Heart left ventricle (tissue), 16 donors: ENCODE measurements at places on chromosomes 2 and 18. TPM values are rescaled to one million over a fixed set of nuclear protein-coding genes. Genes with fewer than 3 reads are reported as not detected.

DNA sequence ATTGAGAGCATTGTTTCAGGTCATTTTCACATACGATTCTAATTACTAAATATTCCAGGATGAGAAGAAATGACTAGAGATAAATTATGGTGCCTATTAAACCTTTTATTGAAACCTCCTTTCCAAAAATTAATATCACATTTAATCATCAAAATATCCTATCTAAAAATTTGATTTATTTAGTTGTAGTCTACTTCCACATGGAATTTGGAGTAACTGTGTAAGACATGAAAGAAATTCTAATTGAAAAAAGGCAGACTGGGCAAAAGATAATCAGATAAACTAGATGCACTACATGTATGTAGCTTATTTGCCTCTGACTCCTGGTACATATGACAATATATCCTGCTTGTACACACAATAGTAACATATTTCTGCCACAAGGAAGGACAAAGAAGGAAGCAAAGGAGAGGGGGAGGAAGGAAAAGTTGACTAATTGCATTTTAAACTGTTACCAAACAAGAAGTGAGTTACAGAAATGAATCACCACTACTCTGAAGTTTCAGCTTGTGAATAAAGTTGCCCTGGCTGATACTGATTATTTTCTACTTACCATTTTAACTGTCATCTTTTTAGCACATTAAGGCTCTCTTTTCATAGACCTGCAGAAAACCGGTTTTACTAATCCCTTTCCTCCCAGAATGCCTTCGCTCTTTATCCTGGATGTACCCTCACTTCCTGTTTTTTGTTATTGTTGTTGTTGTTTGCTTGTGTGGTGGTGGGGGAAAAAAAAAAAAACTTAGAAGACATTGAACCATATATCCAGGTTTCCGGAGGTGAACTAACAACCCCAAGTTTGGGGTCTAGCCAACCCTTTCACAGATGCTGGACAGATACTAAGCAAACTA, 28.4 kb downstream of the NRXN1 start:
- DNase-seq, result no peak

DNA sequence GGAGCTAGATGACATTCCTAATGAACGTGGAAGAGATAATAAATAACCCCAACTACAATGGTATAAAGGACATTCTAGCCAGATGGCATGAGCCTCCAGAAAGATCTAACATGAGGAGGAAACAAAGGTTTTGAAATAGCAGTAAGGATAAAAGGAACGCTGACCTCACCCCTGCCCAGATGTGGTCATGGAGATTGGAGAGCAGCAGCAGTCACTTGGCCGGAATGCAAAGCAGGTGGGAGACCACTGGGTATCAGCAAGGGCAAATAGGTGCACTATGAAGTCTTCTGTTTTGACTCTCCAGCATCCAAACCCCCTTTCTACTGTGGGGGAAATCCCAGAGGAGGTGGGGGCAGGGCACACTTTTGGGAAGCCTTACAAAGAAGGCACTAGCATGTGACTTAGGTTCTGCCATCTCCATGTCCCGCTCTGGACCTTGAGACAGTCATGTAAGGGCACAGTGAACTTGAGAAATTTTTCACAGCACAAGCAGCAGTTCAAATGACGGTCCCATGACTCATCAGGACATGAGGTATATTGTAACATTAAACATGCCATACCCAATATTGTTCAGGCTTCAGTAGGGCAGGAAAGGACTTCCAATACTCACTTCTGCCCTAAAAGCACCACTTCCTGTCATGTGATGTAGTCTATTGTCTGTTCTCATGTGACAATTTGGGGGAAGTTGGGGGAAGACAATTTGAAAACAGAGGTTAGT, 55.2 kb downstream of the METTL4 start:
- no peak for DNase-seq

DNA sequence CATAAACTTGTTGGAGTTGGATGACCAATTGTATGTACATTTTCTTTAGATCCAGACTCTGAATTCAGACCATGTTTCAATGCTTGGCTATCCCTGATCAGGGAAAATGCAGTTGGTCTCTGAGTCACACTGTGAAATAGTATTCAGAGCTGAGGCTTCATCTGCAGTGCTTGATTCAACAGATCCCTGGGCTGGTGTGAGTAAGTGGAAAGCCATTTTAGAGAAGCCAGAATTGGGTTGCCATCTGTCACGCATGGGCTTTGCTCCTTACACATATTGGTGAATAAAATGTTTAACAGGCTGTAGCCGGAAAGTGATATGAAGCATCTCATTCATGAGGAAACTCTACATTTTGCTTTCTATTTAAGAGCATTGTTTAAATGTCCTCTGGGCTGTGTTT, 50.0 kb upstream of the ACYP2 start:
- DNase-seq, result no peak

DNA sequence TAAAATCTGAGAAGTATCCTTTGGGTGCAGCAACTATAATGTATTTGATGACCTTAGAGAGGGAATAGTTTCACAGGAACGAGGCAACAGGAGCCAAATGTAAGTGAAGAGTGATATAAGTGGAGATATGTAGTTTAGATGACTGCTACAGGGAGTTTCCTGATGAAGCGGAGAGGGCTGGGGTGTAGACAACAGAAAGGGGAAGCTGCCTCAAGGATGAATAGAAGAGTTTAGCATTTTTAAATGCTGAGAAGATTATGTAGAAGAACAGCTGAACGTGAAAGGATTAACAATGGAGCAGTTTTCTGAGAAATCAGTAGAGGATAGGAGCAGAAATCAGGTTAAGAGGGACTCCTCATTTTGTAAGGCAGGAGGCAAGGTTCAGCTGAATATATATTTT, 133.3 kb downstream of the LCLAT1 start:
- DNase-seq, result no peak

DNA sequence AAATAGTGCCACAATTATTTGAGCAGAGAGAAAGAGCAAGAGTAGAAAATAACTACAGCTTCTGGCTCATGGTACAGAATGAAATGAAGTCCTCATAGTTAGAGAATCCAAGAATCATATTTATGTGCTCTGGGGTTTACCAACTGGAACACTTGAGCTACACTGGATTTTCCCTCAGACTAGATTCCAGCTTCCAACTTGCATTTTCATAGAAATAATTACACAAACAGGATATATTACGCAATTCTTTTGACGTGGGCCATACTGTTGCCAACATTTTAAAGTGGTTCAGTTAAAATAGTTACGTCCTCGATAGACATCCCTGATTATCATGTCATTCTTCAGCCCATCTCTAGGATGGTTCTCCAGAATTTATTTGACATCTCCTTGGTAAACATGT, 129.2 kb downstream of the ETAA1 start:
- no peak for DNase-seq

GRCh38 chr18:784470-785172, 27.4 kb downstream of the YES1 start:
- no peak for DNase-seq

- DNase-seq, result no peak
These were observed 7.7 kb downstream of the MGAT5 start for GRCh38 chr2:134261398-134262131.

- DNase-seq, result peak; percentile 40
These were observed 9.8 kb downstream of the CAVIN2 start for GRCh38 chr2:191836853-191837769.

DNA sequence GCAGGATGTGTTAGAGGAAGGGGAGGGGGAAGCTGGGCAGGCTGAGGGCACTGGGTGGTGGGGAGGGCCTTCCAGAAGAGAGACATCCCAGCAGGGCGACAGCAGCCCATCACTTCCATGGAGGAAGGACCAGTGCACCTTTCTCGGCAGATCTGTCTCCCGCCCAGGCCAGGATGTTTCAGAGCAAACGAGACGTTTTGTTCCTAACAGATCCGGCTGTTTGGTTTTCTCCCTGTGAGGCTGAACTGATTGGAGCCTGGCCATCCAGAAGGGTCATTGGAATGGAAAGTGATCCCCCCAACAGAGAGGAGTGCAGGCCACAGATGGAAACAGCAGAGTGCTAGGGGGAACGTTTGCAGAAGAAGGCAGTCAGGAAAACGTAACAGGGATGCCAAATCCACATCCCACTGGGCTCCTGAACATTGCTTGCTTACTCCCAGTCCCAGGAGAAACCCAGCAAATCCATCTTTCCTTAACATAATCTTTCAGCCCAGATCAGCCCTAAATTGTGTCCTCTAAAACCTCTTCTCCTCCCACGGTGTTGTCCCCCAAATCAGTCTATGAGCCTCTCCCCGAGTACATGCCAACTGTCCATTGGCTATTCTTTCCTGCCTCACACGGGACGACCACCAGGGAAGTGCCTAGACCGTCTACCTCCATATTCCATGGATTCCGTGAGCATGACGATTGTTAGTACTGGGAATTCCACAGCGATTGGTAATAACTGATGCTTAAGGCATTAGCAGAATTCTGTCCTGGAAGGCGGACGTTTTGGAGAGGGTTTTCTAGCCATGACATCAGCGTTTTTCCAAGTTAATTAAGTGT, 126.8 kb downstream of the SEPTIN10 start:
- DNase-seq, result peak; percentile 19

DNA sequence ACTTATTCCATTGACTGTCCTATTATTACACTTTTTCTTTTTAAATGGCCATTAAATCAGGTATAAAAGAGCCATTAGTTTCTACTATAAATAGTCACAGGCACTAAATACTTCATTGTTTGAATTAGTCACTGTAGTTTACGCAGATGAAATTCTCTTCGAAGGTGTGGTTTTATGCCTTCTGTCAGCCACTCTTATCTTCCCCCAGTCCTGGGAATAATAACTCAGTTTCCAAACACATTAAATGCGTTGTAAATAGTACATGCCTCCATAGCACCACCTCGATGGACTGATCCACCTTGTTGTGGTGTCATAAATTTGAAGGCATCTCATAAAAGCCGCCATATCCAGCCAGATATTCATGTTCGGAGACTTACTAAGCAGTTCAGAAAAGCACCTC, 72.1 kb upstream of the PARD3B start:
- no peak for DNase-seq

GRCh38 chr2:143698352-143698751, 569.1 kb downstream of the ARHGAP15 start:
- no peak for DNase-seq

DNA sequence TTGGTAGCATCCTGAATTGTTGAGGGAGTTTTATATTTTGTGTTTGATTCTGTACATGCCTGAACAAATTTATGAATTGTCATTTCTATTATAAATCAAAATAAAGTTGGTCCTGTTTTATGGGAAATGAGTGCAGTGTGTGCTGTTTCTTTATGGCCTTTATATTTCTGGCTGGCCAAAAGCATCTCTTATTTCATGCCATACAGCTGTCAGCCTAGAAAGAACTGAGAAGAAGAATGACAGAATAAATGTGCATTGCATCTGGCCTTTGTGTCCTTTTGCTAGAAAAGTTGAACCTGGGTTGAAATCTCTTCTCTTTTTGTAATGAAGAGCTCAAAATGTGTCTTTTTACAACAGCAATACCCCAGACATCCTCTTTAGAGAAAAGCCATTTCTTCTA, 474.7 kb upstream of the LRATD1 start:
- DNase-seq, result no peak

GRCh38 chr2:235468978-235469655, 24.7 kb upstream of the AGAP1 start:
- peak; percentile 17 for DNase-seq

DNA sequence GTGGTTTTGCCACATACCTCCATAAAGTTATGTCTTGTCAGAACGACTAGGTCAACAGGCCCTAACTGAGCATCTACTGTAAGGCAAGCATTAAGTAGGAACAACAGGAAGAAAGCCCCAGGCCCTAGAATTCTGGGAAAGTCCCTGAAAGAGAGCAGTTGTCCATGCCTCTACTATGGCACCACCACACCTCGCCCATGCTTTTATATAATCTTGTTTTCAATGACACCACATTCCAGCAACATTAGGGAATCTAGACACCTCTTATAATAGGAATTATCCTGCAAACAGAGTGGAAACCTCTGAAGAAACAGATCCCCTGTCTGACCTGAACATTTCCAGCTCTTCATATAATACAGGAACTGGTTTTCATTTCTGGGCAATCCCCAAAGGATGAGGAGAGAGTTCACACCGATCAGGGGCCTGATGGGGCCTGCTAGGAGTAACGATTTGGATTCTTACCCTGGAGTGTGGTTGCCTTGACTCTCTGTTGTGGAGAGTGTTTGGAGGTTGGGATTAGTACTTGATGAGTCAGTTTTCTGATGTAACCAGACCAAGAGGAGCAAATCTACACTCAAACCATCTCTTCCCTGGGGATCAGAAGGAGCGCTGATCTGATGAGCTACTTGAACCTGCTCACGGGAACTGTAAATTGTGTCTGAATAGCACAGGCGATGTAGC, 31.9 kb upstream of the CEP68 start:
- DNase-seq, result no peak

DNA sequence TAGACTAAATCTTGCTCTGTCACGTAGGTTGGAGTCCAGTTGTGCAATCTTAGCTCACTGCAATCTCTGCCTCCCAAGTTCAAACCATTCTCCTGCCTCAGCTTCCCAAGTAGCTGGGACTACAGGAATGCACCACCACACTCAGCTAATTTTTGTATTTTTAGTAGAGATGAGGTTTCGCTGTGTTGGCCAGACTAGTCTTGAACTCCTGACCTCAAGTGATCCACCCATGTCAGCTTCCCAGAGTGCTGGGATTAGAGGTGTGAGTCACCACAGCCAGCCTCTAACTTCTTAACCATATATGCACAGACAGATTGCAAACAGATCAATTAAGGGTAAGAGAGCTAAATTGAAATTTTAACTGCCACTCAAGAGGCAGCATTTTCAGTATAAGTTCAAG, 22.1 kb upstream of the CNGA3 start:
- DNase-seq, result no peak

- DNase-seq, result no peak
These were observed 41.1 kb upstream of the SGPP2 start for GRCh38 chr2:222383255-222383654.

- DNase-seq, result no peak
These were observed 780.0 kb downstream of the CNTNAP5 start for GRCh38 chr2:124805060-124805459.

GRCh38 chr18:2958819-2959298, 54.1 kb downstream of the LPIN2 start:
- DNase-seq, result no peak

GRCh38 chr2:119435081-119435952, 3.7 kb downstream of the TMEM37 start:
- no peak for DNase-seq

GRCh38 chr2:115634578-115634977, 1192.1 kb downstream of the DPP10 start:
- DNase-seq, result no peak

Gene GALR1
- total RNA-seq, result 0.05 TPM

Gene SPP2
- not detected for total RNA-seq

Gene UGT1A6
- not detected for total RNA-seq

Gene SLC35F5
- 61.3 TPM for total RNA-seq

Gene PLEKHB2
- total RNA-seq, result 29.8 TPM

Gene REEP1
- total RNA-seq, result 34.6 TPM

Gene MDH1B
- 1.1 TPM for total RNA-seq

Gene UBR3
- total RNA-seq, result 94.3 TPM

Gene NEB
- 1.3 TPM for total RNA-seq

Gene CRYGC
- total RNA-seq, result not detected

Gene DNAH7
- 0.50 TPM for total RNA-seq

Gene XDH
- total RNA-seq, result not detected

Gene MCEE
- total RNA-seq, result 23.8 TPM

Gene UGT1A10
- total RNA-seq, result not detected

Gene SULT1C2
- 0.16 TPM for total RNA-seq

Gene DGKD
- total RNA-seq, result 67.3 TPM
